HS-27A (cell line): ENCODE measurements at places on chromosomes 4 and X.

GRCh38 chr4:186840222-186840701 lies 116.6 kb upstream of the FAT1 start:
- no peak for DNase-seq

- no peak for DNase-seq
Observed at GRCh38 chr4:145531223-145531622, 49.6 kb downstream of the SMAD1 start.

DNA sequence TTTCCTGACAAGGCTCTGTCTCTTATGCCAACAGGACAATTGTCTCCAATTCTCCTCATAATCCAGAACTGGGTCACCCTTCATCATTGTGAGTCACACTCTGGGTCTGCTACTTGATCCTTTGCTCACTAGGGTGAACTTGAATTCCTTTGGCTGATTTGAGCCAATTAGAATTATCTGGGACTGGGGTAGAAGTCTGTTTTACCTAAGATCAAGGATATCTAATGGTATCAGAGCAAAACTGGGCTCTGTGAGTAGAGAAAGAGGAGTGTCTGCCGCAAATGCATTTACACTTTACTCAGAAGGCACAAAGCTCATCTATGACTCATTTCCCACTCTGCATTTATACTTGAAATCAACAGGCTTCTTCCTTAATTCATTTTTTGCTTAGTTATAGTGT lies 72.6 kb downstream of the PITX2 start:
- no peak for DNase-seq

DNA sequence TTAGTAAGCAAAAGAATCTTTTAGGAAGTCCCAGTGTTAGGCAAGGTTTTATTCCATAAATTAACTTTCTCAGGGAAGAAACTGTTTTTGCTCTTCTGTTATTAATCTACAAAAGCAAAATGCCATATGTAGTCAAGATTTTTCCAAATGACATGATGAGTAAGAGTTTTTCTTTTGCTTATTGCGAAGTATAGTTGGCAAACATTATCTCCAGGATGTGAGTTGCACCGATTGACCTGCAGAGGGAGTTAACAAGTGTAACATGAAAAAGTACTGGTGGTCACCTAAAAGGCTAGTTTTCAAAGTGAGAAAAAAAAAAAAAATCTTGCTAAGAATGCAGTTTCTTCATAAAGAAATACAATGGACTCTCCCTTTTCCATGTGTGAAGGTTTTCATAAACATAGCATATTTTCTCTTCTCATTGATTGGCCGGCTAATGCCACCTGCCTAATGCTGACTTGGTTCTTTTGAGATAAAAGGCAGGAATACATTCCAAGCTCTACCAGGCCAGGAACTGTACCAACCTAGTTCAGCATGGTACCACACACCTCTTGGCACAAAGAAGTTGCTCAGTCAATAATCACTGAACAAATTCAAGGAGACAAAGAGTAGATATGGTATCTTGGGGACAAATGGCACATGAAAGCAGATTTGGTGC lies 100.2 kb downstream of the LNX1 start:
- no peak for DNase-seq

DNA sequence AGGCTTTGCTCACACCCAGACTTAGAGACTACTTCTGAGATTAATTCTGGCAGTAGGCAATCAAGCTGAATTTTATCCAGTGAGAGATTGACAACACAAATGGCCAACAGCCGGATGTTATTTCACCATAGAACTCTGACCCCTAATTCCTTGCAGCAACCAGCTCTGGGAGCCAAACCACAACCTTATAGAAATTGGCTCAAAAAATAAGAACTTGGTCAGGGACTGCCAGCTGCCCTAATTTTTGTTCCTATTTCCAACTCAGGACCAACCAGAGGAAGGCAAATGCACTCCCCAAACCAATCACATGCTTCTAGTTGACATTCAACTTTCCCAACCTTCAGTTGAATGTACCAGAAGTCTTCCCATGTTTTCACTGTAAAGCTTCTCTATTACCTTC lies 269.7 kb downstream of the HS3ST1 start:
- DNase-seq, result no peak

GRCh38 chr4:1809754-1810502 lies 16.8 kb downstream of the FGFR3 start:
- DNase-seq, result no peak

DNA sequence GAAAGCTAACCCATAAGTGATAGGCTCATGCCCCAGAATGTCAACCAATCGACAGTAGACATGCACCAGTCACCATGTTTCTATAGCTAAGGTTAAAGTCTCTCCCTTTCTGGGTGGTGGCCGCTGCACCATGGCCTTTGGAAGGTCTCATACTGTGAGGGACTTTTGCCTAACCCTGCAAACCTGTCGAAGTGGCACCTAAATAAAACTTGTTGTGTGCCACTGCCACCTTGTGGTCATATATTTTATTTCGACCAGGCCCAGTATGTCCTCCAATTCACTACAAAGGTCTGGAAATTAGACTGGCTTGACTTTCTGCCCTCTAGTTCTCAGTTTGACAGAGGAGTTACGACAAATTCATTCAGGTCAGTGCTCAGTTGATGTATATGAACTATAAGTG lies 163.1 kb downstream of the SMARCA1 start:
- peak; percentile 4 for DNase-seq

DNA sequence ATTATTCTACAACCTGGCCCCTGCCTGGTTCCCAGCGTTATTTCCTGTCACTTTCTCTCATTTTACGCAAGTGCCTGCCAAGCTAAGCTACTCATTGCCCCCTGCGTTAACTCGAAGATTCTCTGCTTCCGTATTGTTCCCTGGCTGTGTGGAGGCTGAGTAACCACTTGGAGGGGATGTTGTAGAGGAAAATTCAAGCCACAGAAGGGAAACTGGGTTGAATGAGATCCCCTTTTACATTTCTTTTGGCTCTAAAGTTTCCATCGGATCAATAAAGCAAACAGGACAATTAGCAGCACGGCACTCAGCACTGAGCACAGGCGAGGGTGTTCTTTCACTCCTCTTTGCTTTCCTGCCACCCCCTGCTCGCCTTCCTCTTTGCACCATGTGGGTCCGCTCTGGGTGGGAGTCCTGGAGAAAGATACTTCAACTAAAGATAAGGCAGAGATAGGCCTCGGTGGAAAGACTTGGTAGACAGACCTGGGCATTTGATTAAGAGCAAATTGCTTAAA lies 4.2 kb upstream of the TMSB4X start:
- no peak for DNase-seq

DNA sequence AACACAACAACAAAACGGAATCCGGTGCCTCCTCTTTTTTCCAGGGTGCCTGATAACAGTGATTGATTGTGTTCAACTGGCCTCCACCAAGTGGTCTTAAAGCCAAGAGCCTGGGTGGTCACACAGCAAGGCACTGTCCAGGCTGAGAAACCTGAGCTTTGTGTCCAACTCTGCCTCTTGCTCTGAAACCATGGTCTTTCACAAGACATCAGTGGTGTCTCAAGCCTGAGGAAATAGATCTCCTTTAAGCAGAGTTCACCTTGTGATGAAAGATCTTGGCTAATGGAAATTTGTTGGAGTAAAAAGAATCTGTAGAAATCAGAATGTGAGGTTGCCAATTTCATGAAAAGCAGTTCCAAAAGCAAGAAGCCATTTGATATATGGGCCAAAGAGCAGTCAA lies 47.3 kb upstream of the ACSL1 start:
- DNase-seq, result no peak

DNA sequence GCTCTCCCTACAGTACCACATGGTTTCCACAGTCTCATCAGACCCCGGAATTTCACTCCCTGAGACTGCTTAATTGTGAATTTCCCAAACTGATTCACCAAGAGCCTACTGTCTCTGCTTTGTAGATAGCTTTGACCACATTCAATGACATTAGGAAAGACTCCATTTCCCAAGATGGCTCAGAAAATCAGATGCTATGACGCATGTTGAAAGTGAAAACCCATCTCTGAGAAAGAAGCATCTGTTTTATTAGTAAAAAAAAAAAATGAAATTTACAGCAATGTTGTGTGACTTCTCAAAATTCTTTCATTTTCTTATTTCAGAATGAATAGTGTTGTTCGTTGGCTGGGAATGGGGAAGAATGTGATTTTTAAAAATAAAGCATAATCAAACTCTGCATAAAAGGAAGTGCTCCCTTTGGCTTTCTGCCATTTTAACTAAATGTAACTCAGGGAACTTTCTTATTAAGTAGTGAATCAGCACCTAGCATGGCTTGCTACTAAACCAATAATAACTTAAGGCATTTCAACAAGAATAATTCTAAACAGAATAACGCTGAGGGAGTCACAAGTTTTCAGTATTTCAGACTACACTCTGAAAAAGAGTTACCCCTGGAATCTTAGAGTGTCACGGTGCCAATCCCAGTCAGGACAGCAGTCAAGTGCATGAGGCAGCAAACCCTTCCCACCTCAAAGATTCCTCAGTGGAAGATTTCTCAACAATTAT lies 97.4 kb upstream of the MYOZ2 start:
- no peak for DNase-seq

DNA sequence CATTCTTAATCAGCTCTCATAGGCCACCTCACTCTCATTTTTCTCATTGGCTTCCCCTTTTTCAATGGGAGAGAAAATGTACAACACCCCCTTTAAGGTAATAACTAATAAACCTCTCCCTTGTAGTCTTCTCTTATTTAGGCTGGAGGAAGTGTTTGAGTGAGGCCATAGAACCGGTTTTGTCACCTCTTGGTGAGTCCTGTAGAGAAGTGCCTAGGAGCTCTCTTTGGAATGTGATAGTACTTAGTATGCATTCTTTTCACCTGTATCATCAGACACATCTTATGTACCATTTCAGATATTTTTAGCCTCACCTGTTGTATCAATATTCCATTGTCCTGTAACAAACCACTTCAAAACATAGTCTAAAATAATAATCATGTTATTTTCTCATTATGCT lies 3.5 kb upstream of the TAB3 start:
- DNase-seq, result no peak

GRCh38 chr4:110071466-110071865 lies 126.9 kb downstream of the ELOVL6 start:
- no peak for DNase-seq
